ENCODE measurements at places on chromosomes 13 and 19.

DNA sequence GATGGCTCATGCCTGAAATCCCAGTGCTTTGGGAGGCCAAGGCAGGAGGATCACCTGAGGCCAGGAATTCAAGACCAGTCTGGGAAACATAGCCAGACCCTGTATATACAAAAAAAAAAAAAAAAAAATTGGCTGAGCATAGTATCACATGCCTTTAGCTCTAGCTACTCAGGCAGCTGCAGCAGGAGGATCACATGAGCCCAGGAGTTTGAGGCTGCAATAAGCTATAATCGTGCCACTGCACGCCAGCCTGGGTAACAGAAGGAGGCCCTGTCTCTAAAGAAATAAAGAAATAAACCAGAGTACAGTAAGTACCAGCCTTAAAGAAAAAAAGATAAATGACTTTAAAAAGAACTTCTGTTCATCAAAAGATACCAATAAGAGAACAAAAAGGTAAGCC, 52.9 kb downstream of the FAM124A start:
- DNase-seq, result no peak

DNA sequence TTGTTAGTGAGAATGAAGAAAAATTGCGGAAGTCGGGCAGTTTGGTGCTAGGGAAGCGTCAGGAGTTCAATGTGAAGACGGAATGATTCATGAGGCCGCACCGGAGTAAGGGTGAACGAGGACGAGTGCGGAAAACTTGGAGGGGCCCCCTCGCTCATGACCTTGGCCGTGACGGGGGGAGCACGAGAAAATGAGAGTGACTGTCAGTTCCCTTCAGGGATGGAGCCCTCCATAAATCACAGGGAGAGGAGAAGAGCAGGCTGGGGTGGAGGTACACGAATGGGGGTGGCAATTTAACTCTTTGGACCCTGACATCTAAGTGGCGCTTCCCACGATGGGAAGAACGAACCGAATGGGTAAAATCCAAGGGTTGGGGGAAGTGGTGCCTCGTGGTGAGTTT, 486.4 kb downstream of the TSHZ3 start:
- DNase-seq, result no peak

- no peak for DNase-seq
Measured at GRCh38 chr13:41408121-41408520, 49.2 kb upstream of the RGCC start.

DNA sequence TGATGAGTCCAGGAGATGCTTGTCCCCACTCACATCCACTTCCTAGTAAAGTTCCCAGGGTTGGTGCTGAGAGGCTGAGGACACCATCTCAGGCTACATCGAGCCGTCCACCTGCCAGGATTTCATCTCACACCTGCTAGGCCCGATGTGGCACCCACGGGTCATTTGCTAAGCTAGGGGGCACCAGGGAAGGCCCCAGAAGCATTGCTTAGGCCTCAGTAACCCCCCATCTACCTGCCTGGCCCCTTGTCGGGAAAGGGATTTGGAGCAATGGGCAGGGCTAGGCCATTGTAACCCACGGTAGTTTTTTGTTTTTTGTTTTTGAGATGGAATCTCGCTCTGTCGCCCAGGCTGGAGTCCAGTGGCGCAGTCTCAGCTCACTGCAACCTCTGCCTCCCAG, 51.8 kb downstream of the F2RL3 start:
- DNase-seq, result no peak

DNA sequence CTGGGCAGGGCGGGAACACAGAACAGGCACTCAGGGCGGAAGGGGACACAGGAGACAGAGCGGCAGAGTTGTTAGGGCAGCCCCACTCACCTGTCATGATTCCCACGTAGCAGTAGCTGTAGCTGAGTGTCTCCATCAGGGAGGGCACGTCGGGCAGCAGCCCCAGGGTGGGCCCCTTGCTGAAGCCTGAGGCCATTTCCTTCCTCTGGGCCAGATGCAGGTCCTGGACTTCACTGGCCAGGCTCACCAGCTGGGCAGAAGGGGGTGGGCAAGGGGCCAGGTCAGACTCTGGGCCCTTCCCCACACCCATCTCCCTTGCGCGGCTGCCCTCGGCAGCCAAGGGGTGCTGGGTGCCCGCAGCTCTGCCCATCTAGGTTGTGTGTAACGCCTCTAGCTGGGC, 5.9 kb downstream of the MBOAT7 start:
- no peak for DNase-seq

DNA sequence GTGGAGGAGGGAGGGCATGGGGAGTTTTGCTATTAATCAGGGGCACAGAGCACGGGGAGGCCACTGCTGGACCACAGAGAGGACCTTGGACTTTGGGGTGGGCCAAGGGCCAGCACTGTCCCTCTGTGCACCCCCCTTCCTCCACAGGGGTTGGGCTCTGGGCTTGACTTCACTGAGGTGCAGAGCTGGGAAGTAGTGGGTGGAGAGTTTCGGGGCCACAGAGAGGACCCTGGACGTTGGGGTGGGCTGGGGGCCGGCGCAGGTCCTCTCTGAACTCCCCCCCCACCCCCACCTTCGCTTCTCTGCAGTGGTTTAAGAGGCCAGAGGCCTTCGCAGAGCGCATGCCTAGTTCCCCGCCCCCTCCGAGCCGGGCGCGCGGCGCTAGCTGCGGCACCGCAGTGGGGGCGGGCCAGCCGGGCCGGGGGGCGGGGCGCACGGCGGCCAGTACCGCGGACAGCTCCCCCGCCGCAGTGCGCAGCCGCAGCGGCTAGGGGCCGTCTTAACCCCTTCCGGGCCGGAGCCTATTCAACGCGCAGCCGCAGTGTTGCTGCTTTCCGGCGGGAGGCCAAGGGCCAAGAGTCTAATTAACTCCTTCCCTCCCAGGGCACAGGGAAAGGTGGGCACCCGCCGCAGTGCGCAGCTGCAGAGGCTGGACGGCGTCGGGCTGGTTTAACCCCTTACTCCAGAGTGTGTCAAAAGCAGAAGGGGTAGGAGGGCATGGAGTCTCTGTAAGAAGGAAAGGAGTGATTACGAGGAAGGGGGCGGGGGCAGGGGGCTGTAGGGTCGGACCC, 3.7 kb downstream of the KCNC3 start:
- DNase-seq, result peak; percentile 84

GRCh38 chr13:34578471-34578870, 363.6 kb upstream of the NBEA start:
- no peak for DNase-seq

DNA sequence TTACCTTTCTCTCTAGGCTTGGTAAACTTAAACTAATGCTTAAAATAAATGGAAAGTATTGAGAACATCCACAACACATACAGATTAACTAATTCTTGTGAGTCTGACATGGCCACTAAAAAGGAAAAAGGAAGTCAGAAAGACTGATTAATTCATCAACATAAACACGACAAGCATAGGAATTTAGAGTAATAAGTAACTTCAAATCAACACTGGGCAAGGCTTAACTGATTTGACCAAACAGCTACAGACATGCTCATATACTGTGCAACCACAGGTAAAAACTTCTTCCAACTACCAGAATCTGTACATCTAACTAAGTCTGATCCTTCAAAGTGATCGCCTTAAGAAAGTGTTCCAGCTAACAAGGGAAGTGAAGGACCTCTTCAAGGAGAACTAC, 20.5 kb downstream of the UGGT2 start:
- no peak for DNase-seq

DNA sequence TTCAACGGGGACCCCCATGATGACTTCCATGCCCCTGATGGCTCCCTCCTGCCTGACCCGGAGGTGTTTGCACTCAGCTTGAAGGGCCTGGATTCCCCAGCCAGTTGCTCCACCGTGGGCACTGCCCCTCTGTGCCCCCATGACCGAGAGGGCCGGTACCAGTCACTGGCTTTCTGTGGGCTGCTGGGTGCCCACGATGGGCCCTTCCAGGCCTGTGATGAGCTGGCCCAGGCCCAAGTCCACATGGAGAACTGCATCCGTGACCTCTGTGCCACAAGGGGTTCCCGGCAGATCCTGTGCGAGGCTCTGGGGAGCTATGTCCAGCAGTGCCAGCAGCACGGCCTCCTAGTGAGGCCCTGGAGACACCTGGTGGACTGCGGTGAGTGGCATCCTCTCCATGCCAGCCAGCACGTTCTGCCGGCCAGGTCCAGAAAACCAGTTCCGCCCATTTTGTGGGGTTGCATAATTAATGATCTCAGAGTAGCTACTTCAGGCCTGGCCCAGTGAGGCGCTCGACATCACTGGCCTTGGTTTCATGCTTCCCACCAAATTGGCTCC, 34.9 kb upstream of the FXYD3 start:
- DNase-seq, result no peak

GRCh38 chr13:106471957-106472543, 63.4 kb downstream of the EFNB2 start:
- DNase-seq, result no peak

DNA sequence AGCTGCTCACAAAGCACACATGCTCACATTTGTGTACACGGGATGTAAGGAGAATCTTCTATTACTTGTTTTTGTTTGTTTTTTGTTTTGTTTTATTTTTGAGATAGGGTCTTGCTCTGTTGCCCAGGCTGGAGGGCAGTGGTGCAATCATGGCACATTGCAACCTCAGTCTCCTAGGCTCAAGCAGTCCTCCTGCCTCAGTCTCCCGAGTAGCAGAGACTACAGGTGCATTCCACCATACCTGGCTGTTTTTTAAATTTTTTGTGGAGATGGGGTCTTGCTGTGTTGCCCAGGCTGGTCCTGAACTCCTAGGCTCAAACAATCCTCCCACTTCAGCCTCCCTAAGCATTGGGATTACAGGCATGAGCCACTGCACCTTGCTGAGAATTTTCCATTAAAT, 41.8 kb downstream of the KCNC3 start:
- DNase-seq, result no peak

DNA sequence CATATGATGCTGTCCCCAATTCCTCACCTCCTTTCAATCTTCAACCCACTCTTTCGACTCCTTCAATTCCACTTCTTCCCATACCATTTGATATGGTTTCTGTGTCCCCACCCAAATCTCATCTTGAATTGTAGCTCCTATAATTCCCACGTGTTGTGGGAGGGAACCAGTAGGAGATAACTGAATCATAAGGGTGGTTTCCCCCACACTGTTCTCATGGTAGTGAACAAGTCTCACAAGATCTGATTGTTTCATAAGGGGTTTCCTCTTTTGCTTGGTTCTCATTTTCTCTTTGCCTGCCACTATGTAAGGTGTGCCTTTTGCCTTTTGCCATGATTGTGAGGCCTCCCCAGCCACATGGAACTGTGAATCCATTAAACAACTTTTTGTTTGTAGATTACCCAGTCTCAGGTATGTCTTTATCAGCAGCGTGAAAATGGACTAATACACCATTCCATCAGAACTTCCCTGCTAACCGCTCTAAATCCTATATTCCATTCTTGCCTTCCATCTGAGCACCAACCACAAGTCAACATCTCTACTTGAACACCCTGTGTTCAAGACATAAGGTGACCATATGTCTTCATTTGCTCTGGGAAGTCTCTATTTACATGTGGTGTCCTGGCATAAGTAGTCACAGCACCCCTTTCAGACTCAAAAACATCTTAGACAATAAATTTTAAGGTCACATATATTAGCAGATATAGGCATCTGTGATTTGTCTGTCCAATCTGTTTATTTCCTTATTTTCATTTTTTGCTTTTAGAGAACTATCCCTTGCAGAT, 122.9 kb downstream of the TSHZ3 start:
- DNase-seq, result no peak

DNA sequence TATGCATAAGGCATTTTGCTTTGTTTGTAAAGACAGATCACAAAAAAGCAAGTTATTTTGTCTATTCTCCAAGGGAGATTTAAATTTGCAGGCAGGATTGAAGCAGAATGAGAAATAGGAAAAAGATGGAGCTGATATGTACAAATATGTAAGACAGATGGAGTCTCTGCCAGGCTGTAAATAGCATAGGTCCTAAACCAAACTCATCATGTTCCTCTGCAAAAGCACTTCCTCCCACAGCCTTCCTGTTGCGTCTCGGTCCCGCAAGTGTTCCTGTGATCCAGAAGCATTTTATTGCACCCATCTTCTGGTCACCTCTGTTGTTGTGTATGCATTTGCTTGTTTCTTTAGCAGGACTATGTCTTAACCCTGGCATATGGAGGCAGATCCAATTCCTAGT, 95.7 kb upstream of the CLDN10 start:
- DNase-seq, result no peak

DNA sequence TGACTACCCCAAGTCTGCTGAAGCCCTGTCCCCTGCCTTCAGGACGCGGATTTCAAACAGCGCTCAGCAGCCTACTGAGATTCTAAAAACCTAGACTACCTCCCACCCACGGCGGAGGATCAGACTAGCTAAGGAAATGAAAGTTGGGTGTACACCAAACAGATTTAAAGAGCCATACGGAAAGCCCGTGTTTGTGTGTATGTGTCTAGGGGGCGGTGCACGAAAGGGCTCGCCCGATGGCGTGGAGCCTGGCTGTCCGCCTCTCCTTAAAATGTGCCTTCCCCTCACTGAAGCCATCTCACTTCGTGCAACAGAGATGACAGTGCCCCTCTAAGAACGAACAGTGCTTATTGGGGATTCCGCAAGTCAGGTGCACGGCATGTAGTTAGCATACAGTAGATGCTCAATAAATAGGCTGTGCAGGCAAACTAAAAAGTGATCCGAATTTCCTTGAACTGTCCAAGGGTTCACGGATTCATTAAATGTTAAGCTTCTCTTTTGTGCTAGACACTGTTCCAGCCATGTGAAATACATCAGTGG, 639 bp downstream of the LENG1 start:
- peak; percentile 54 for DNase-seq

- DNase-seq, result no peak
Measured at GRCh38 chr13:113598481-113598880, 13.9 kb downstream of the TFDP1 start.

- DNase-seq, result no peak
Measured at GRCh38 chr13:107812014-107812412, 403.3 kb downstream of the LIG4 start.

DNA sequence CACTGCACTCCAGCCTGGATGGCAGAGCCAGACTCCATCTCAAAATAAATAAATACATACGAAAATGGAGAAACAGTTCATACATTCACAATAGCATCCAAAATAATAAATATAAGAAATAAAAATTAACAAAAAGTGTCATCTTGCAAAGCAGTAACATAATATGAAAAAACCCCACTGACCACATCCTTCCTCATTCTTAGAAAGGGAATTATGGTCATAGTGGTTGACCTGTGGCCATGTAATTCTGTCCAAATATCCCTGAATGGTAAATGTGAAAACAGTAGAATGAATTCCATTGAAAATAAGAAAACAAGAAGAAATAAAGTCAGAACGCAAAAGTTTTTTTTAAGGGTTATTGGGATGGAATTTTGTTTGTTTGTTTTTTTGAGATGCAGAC, 7.0 kb upstream of the CDC42EP5 start:
- DNase-seq, result no peak

DNA sequence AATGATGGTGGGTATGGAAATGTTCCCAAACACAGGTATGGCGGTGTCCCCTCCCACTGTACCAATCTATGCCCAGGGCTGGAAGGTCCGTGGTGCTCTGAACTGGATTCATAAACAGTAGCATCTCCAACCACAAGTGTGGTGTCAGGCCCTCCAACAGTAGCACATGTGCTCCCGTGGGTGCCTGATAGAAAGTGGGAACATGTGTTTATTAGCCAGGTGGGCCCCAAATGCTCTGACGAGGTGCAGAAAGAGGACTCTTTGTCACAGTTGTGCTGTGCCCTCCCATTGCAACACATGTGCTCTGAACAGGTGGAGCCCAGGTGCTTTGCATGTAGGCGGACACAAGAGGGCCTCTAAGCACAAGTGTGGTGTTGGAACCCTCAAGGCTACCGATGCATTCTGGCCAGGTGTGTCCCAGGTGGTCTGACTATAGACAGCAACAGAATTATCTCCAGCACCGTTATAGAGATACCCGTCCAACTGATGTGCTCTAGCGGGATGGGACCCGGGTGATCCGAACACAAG, 75.4 kb upstream of the ZNF30 start:
- DNase-seq, result peak; percentile 26

- DNase-seq, result no peak
Measured at GRCh38 chr19:366951-367350, 22.4 kb upstream of the MIER2 start.

GRCh38 chr19:23788411-23788810, 29.7 kb upstream of the ZNF681 start:
- DNase-seq, result no peak
